ENCODE measurements at places on chromosomes 6 and 20.

- DNase-seq, result no peak
These were observed 52.0 kb upstream of the THEMIS start for GRCh38 chr6:127952831-127953230.

GRCh38 chr6:158758941-158759479 is 60.2 kb downstream of the EZR start:
- DNase-seq, result no peak

GRCh38 chr6:162699961-162700360 is 27.6 kb downstream of the PRKN start:
- DNase-seq, result no peak

DNA sequence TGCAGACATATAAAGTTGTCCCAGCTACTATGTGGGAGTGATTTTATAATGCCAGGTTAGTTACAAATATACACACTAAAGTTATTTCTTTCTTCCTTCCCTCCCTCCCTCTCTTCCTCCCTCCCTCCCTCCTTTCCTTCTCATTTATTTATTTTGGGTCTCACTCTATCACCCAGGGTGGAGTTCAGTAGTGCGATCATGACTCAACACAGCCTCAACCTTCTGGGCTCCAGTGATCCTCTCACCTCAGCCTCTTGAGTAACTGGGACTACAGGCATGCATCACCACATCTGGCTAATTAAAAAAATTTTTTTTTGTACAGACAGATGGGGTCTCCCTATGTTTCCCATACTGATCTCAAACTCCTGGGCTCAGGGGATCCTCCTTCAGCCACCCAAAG is 59.2 kb downstream of the PHF20 start:
- no peak for DNase-seq

GRCh38 chr20:51362254-51362653 is 180.3 kb downstream of the NFATC2 start:
- no peak for DNase-seq

GRCh38 chr6:150072201-150072600 is 3.3 kb upstream of the ULBP3 start:
- no peak for DNase-seq

DNA sequence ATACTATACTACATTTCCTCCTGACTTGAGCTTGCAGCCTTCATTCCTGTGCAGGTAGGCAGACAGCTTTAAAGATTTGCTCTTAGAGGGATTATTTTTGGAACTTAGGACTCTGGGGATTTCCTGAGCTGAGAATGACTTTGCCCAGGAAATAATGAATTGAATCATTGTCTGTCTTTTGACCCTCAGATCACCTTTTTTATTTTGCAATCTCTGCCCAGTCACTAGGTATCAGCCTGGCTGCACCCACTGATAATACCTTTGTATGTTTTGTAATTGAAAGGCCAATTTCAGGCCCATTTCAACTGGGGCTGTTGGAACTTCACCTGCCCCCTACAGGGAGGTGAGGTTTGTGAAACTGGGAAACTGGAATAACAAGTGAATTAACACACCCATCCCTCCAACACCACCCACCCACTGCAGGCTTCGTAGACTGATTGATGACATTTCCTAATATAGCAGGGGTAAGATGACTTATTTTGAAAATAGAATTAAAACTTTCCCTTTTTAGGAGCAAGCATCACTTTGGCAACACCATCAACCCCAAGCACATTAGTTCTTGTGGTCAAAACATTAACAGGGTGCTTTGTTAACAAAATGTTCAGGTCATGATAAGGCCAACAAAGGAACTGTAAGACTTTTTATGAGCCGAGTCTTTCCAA is 157.1 kb upstream of the CENPW start:
- DNase-seq, result no peak

GRCh38 chr6:134585517-134585873 is 267.6 kb upstream of the SGK1 start:
- no peak for DNase-seq

- DNase-seq, result peak; percentile 73
These were observed 453.6 kb upstream of the FLRT3 start for GRCh38 chr20:14790771-14791620.

- no peak for DNase-seq
These were observed 181.0 kb downstream of the LRFN2 start for GRCh38 chr6:40406175-40406574.

DNA sequence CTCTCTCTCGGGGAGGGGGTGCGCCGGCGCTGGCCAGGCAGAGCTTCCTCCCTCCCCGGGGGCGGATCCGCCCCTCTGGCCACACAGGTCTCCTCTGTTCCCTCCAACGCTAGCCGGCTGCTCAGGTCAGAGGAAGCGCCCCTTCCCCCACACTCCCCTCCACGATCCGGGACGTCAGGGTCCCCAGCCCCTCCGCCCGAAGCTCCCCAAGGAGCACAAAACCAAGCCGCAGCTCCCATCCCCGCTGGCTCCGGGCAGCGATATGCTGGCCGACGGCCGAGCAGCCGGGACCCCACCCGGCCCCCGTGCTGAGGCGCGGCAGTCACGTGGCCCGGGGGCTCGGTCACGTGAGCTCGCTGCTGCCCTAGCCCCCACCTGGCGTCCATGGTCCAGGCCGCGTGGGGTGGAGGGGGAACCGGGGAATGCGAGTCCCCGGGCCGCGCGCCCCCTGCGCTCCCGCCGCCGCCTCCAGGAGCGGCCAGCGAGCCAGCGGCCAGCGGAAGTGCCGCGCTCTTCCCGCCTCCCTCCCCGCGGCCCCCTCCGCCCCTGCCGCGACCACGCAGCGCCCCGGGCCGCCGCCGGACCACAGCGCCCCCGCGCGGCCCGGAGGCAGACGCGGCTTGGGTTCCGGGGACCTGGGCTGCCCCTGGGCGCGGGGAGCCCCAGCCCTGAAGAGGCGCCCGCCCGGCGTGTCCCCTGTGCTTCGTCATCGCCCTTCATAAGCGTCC is at the start of gene SLC35B2:
SLC35B2 (minus strand) TSS at position 504 of the 728 bp plus-strand sequence; CDS start at position 386, 118 bp downstream.
- no peak for DNase-seq

DNA sequence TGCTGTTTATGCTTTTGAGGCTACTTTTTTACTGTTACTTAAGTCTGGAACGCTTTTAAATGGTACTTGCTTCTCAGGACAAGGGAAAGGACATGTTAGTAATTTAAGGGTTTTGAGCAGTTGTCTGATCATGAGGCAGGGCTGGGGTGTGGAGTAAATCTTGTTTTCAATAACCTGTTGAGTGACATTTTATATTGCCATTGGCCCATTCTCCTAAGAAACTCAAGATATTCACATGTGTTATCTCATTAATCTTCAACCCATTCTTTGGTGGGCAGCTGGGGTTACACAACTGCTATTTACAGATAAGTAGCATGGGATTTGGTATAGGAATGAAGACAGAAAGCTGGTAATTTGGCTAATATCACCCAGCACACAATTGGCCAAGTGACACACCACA is 44.6 kb upstream of the IL17A start:
- DNase-seq, result no peak

DNA sequence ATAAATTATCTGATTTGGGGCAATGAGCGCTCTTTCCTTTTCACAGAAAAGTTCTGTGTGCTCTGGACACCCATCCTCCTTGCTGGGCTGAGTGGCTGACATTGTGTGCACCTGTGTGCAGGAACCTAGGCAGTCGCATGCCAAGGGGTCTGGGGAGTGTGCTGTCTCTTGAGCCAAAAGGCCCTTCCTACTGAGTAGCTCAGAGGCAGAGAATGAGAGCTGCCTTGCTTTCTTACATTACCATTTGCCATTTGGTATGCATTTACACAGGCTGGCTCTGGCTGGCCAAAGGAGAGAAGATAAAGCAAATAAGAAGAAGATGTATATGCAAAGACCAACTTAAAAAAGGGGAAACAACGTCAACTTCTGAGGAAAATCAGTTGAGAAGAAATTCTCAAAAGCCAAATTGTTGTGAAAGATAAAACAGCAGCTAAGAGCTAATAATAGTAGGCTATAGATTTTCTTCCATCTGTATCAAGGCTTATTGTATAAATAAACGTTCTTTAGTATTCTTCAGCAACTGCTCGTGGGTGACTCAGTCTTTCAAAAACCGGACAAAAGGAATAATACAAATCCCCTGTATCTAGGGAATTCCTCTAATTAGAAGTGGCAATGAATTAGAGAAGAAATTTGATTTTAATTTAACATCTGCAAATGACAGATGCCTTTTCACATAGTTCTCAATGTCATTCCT is 121.9 kb downstream of the INSM1 start:
- DNase-seq, result no peak

DNA sequence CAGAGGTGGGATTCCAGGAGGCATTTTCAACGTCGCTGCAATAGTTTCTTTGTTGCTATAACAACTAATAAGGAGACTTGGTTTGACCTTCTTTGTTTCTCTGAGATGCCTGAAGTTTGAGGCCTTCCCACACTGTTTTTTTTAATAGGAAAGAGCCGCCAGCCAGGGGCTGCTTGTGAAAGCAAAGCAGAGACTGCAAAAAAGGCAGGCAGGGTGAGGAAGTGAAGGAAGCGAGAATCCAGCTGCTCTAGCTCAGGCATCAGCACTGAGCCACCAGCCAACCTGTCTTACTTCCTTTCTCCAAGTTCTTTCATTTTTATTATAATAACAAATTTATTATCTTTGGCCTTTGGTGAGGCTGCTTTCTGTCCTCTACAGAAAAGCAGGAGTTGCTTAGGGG is 179.1 kb downstream of the DOK5 start:
- DNase-seq, result no peak

- no peak for DNase-seq
These were observed 21.6 kb downstream of the DLL1 start for GRCh38 chr6:170269151-170269845.

GRCh38 chr20:57562541-57563465 is 1.9 kb downstream of the PCK1 start:
- DNase-seq, result no peak

DNA sequence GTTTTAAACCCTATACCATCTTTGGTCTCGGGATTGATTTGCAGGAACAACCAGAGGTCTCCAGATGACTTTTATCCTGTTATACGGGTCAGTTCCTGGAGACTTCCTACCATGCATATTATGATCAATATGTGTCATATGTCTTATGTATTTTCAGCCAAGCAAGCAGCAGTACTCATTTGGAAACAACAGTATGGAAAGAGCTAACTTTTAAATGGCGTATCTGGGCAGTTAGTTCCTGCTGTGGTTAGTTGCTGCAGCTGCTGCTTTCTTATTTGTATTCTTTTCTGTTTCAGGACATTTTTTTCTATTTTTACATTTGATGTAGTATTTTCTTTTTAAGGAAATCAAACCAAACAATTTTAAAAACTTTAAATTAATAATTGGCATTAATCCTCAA is 207.5 kb downstream of the MANEA start:
- DNase-seq, result no peak

GRCh38 chr20:57261457-57262251 is 4.8 kb downstream of the BMP7 start:
- DNase-seq, result no peak

DNA sequence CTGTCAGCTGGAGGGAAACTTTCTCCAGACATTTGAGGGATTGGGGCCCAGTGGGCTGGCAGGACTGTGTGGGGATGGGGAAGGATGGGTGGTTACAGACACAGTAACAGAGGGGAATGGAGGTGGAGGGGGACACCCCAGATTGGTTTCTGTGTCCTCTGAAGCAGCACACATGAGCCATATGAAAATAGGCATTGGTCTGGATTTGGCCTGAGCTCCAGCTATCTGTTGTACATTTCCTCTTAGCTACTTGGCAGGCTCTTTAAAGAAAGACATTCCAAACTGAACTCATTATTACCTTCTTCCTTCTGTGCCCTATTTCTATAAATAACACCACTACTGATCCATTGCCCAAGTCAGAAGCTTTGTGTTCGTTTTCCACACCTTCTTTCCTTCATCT is 72.0 kb upstream of the PRL start:
- no peak for DNase-seq

GRCh38 chr20:41643504-41643938 is 25.3 kb upstream of the CHD6 start:
- DNase-seq, result no peak

- no peak for DNase-seq
These were observed 109.2 kb upstream of the ASF1A start for GRCh38 chr6:118784641-118785164.

DNA sequence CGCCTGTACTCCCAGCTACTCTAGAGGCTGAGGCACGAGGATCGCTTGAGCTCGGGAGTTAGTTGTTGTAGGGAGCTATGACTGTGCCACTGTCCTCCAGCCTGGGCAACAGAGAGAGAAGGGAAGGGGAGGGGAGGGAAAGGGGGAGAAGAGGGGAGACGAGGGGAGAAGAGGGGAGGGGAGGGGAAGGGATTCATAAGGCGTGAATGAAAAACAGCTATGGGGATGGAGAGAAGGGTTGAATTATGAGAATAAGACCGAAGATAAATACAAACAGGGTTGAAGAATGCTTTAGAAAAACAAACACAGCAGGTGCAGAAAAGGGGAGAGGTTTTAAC is 106.0 kb downstream of the TRIM27 start:
- DNase-seq, result no peak

- no peak for DNase-seq
These were observed 13.9 kb downstream of the TNFAIP3 start for GRCh38 chr6:137880746-137881521.

GRCh38 chr6:6661191-6661590 is 72.7 kb downstream of the LY86 start:
- no peak for DNase-seq

DNA sequence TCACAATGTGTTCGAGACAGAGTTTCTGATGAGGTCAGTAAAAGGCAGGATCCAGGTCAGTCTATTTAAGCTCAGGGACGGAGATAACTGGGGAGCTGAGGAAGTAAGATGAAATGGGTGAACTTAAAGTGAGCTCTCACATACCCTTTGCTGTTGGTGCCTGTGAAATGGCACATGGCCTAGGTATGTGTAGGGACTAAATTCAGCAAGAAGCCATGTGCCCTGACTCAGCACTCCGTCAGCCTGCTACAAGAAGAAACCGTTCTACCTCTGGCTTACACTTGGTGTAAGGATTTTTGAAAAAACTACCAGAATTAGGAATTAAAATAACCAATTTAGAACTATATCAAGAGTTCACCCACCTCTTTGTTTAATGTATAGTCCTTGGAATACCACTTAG is 41.1 kb upstream of the TRDN start:
- DNase-seq, result no peak

DNA sequence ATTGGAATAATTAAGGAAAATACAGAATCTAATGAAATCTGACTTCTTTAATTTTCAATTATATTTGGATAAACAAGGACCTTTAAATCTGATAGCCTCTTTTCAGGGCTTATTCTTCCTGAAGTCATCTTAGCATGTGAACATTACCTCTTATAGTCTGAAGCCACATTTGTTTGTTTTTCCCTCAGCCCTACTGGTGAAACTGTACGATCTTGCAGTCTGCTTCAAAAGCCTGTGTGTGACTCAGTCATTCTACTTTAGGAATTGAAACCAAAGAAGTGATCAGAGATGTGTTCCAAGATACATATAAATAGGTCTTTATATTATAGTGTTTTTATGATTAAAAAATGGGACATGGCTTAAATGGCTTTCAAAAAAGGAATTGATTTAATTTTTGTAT is 67.5 kb downstream of the MACROD2 start:
- no peak for DNase-seq

GRCh38 chr6:21610341-21610740 is 16.8 kb downstream of the SOX4 start:
- DNase-seq, result no peak

DNA sequence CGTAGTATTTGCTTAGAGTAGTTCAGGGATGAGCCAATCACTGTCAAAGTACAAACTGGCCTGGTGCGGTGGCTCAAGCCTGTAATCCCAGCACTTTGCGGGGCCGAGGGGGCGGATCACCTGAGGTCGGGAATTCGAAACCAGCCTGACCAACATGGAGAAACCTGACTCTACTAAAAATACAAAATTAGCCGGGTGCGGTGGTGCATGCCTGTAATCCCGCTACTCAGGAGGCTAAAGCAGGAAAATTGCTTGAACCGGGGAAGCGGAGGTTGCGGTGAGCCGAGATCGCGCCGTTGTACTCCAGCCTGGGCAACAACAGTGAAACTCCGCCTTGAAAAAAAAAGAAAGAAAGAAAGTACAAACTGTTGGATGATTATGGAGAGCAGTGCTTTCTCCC is 27.5 kb upstream of the JARID2 start:
- DNase-seq, result no peak

Measured in fibroblast of skin of left quadriceps (primary cell).